Foreskin melanocyte (primary cell): ENCODE measurements at places on chromosomes 2 and 18.
A peak's percentile ranks its signal among the peaks of the same experiment; 100 is the strongest.

GRCh38 chr2:9760069-9760901 lies 83.0 kb upstream of the TAF1B start:
- no peak for DNase-seq

GRCh38 chr18:9156604-9157249 lies 20.1 kb downstream of the ANKRD12 start:
- no peak for DNase-seq

GRCh38 chr2:173279527-173279868 lies 75.2 kb upstream of the CDCA7 start:
- DNase-seq = no peak

DNA sequence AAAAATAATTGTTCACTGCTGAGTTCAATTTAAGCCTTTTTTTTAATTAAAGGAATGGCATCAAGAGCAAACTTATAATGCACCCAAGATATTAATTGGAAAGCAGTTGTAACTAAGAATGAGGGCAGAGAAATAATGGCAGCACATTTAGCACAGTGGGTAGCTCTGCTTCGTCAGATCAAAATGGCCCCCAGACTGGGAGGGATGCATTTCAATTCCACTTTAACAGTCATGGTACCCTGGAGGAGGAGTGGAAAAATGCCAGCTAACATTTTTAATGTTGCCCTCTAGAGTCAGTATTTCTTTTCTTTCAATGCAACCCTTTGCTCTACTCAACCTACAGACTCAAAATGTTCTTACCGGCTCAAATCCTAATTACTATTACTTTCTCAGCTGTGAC lies 504.8 kb upstream of the SETBP1 start:
- no peak for DNase-seq

GRCh38 chr2:101710471-101711318 lies 13.2 kb downstream of the MAP4K4 start:
- no peak for DNase-seq

GRCh38 chr18:36406805-36407204 lies 109.3 kb downstream of the FHOD3 start:
- DNase-seq = no peak

DNA sequence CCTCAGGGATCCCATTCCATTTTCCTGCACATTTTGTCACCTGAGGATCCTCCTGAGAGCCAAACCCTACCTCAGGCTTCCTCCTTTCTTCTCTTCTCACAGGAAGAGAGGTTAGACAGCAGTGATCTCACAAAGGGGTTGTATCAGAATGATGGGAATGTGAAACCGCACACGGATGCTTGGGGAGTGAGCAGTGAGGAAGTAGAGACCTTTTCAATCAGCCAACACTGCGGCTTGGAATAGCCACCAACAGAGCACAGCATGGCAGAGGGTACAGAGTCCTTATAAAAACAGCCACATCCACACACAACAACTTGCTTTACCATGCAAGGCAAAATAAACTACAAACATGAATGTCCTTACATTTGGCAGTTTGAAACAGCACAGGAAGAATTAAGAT lies 8.7 kb downstream of the TMEM182 start:
- DNase-seq = no peak

- no peak for DNase-seq
Measured at GRCh38 chr2:67994716-67995115, 68.1 kb downstream of the C1D start.

DNA sequence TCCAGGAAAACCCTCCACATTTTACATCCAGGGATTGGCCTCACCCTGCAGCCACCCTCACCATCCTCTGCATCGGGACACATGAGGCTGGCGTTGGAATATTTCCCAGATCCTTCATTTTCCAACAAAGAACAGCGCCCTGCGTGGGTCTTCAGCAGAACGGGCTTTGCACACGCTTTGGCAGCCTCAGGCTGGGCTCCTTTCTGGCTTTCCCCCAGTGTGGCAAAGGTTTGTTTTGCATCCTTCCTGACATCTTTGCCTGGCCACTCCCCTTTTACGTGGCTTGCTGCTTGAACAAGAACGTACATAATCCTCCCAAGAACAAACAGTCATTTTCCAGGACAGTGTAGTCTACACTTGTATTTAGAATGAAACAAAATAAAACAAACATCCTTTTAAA lies 25.6 kb upstream of the GREB1 start:
- no peak for DNase-seq

GRCh38 chr2:105746177-105747080 lies 1.7 kb downstream of the NCK2 start:
- DNase-seq = no peak

- no peak for DNase-seq
Measured at GRCh38 chr2:16012626-16013358, 72.4 kb downstream of the MYCN start.

DNA sequence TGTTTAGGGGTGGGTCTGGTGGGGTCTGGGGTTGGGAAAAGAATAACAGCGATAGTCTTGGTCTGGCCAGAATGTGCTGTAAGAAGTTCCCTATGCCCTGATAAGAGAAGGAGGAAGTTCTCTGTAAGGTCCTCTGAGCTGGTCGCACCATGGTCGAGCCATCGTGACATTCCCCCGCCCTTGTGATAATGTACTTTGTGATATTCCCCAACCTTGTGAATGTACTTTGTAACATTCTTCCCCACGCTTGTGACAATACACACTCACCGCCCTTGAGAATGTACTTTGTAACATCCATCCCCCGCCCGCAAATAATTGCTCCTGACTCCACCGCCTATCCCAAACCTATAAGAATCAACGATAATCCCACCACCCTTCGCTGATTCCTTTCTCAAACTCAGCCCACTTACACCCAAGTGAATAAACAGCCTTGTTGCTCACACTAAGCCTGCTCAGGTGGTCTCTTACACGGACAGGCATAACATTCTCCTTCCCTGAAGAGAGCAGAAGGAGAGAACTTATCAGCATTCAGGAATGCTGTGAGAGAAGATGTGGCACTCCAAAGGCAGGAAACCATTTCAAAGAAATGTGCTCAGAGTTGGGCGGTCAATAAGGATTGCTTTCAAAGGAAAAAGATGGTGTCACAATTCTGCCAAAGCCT lies 17.8 kb upstream of the DUSP19 start:
- no peak for DNase-seq

DNA sequence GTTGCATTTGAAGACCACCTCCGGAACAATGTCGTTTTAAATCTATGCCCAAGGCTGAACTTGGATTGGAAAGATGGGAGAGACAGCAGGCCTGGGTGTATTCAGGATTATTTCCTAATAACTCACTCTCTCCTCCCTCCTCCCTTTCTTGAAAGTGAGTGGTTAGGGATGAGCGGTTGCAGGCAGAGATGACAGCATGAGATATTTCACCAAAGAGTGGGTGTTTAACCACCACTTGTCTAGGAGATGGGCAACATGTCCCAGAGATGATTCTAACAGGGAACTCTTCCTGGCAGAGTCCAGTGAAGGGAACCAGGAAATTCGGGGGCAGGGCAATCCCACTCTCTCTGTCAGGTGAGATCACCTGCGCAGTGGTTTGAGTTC lies 123.2 kb downstream of the KCTD1 start:
- DNase-seq = no peak

DNA sequence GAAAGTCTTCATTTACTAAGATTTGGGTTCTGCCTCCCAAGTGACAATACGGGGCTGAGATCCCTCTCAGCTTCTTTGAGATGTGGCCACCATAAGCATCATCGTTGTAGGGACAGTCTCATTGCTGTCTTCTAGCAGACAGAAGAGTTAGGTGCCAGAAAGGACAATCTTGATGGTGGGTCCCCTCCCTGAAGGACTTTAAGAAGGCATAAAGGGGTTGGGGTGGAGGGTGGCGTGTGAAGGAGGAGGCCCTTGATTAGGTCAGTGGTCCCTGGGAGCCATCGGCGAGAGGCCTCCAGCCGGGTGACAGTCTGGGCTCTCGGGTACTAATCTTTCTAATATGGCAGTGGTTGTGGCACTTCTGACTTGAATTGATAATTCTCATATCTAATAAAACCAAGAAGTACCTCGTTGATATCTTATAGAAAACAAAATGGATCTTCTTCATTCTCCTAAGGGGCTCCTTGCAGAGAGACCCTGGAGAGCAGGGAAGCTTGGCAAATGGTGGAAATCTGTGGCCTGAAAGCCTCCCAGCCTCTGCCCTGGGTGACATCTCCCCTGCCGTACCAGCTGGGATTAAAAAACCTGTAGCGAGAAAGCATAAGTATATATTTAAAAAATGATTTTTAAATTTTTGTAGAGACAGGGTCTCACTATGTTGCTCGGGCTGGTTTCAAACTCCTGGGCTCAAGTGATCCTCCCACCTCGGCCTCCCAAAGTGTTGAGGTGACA lies 7.2 kb upstream of the PSMD1 start:
- DNase-seq = no peak

DNA sequence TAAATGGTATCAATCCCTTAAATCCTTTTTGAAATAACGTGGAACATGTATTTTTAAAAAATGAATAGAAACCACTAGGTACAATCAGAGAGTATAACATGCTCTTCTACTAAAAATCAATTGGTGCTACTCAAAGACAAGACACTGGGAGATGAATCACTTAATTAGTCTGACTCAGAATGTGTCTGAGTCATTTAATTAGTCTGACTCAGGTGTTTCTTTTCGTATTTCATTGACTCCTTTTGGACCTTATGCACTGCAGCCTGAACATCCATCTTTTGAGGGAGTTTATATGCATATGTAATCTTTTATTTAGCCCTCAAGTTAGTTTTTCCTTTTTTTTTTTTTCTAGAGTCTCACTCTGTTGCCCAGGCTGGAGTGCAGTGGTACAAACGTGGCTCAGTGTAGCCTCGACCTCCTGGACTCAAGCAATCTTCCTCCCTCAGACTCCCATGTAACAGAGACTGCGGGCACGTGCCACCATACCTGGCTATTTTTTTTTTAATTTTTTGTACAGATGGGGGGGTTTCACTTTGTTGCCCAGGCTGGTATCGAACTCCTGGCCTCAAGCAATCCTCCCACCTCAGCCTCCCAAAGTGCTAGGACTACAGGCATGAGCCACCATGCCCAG lies 26.5 kb downstream of the PPP4R3B start:
- no peak for DNase-seq

- DNase-seq = no peak
Measured at GRCh38 chr2:18993756-18994338, 364.6 kb downstream of the OSR1 start.

DNA sequence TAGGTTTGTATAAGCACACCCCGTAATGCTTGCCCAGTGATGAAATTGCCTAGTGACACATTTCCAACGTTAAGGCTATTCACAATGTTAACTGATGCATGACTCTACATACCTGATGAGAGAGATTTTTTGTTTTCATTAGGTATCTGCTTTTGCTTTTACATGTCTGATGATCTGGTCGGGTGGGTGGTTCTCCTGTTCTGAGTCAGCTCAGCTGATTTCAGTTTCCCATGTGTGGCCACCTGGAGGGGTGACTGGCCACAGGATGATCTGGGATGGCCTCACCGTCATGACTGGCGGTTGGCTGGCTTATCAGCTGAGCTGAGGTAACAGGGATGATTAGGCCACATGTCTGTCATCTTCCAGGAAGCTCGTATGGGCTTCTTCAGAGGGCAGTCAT lies 33.8 kb upstream of the ACYP2 start:
- DNase-seq = no peak

GRCh38 chr2:231621051-231621879 lies 28.6 kb downstream of the TEX44 start:
- DNase-seq = no peak

- DNase-seq = peak; percentile 66
Measured at GRCh38 chr2:130337735-130338325, 4.9 kb upstream of the IMP4 start.

GRCh38 chr2:152330235-152330866 lies 4.6 kb upstream of the FMNL2 start:
- DNase-seq = no peak

GRCh38 chr2:85329181-85329651 lies 1.4 kb upstream of the TGOLN2 start:
- no peak for DNase-seq

DNA sequence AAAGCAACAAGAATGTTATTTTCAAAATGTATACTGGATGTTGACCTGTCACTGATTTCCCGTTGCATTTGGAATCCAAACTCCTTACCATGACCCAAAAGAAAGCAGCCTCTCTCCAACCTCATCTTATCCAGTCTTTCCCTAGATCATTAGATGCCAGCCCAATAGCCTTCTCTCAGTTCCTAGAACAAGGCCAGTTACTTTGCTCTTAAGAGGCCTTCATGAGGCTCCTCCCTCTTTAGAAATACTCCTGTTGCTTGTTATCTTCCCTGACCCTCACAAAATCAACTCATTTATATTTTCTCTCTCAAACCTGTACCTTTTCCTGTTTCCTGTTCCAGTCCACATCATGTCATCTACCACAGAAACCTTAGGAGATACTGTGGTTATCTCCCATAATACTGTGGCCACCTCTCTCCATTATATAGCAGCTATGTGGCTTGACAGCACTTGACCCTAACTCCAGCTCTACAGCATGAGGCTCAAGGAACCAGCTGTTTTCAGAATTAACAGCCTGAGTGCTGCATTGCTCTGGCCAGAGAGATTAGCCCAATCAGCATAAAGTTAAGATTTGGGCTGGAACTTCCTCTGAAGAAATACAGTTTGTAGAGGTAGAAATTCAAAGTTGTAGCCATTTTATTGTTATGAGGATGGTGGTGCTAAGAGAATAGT lies 22.8 kb downstream of the SRBD1 start:
- DNase-seq = no peak

GRCh38 chr2:226874749-226875148 lies 38.9 kb downstream of the RHBDD1 start:
- DNase-seq = no peak

DNA sequence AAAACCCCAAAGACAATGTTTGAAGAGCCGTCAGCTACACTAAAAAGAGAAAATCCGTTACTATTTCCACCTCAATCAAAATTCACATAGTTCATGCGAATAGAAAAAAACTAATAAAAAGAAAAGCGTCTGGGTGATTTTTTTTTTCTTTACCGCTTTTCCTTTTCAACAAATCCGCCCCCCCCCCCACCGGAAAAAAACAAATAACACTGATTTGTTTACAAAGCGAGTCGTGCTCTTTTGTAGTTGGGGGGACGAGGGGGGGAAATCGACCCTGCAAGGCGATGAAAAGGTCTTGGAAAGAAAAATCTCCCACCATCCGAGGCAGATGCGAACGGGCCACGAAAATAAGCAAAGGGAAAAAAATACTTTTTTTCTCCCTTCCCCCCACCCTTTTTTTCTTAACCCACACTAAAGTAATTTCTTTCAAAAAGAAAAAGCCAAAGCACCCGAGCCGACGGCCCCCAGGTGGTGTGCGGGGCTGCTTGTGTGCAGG lies 638 bp downstream of the ZNF521 start:
- no peak for DNase-seq

DNA sequence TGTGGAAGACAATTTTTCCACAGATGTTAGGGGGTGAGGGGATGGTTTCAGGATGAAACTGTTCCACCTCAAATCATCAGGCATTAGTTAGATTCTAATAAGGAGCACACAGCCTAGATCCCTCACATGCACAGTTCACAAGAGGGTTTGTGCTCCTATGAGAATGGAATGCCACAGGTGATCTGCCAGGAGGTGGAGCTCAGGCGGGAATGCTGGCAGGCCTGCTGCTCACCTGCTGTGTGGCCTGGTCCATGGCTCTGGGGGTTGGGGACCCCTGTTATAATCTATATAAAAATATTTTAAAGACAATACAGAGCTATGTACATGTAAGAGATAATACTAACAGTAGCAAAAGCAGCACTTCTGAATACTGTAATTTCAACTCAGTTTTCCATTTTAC lies 19.2 kb downstream of the CWC22 start:
- no peak for DNase-seq
